GM23248 (cell line): ENCODE measurements at places on chromosomes 7 and 10. TPM values are rescaled to one million over a fixed set of nuclear protein-coding genes. Genes with fewer than 3 reads are reported as not detected.

- DNase-seq = no peak
- H3K36me3 ChIP-seq = no peaks in the 10 kb centered on the region
- no peak overlapping the region for H3K4me3 ChIP-seq
- no peak overlapping the region for H3K27ac ChIP-seq
Observed at GRCh38 chr10:105094048-105094447, 453.0 kb downstream of the SORCS3 start.

ZPBP gene
- total RNA-seq = not detected in 2 replicates

GRCh38 chr10:70441161-70441894 is at the start of gene NODAL:
TSS of gene NODAL (minus strand) at chr10:70441681. CDS start at chr10:70441667, 14 bp downstream.
- H3K4me1 ChIP-seq = no peaks in the 10 kb centered on the region
- H3K4me3 ChIP-seq = peak within 1 kb of the TSS; percentile 44
- H3K36me3 ChIP-seq = no peaks in the 10 kb centered on the region
- no peak for DNase-seq
- peaks cover 49% of the 10 kb centered on the region for H3K27me3 ChIP-seq

- no peaks in the 10 kb centered on the region; the same call in 1 of the 2 replicates for H3K4me1 ChIP-seq
- H3K27ac ChIP-seq = no peak overlapping the region
- no peak overlapping the region for H3K4me3 ChIP-seq
- peak; percentile 87 for DNase-seq
- no peaks in the 10 kb centered on the region for H3K36me3 ChIP-seq
- no peaks in the 10 kb centered on the region for H3K27me3 ChIP-seq
Observed at GRCh38 chr7:155066417-155066950, 3.6 kb upstream of the HTR5A start.

DNA sequence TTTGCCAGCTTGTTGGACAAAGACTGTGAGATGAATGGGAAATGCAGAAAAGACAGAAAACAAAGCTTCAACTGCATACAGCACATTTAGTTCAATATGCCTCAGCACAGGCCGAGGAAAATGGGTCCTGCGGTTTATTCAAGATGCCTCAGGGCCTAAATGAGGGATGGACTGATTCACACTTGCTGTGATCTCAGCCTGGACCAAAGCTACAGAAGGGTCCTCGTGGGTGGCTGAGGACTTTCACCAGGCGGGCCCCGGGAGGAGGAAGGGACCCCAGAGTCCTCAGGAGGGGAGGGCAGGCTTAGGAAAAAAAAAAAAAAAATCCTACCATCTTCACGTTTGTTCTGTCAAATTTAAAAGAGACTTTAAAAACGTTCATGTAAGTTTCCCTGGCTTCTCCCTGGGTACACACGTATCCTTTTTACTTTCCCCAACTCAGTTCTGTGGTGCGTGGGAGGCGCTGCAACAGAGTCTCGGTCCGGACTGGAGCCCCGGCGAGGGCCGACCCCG is 624 bp upstream of the ZNF783 start:
- peak overlapping the region; percentile 96 for H3K27ac ChIP-seq
- H3K4me3 ChIP-seq = peak overlapping the region; percentile 72
- no peaks in the 10 kb centered on the region for H3K36me3 ChIP-seq
- H3K4me1 ChIP-seq = peaks cover 29% of the 10 kb centered on the region
- DNase-seq = peak; percentile 91

- no peaks in the 10 kb centered on the region for H3K27me3 ChIP-seq
- no peak for DNase-seq
Observed at GRCh38 chr10:66951896-66952295, 26.1 kb downstream of the LRRTM3 start.

DNA sequence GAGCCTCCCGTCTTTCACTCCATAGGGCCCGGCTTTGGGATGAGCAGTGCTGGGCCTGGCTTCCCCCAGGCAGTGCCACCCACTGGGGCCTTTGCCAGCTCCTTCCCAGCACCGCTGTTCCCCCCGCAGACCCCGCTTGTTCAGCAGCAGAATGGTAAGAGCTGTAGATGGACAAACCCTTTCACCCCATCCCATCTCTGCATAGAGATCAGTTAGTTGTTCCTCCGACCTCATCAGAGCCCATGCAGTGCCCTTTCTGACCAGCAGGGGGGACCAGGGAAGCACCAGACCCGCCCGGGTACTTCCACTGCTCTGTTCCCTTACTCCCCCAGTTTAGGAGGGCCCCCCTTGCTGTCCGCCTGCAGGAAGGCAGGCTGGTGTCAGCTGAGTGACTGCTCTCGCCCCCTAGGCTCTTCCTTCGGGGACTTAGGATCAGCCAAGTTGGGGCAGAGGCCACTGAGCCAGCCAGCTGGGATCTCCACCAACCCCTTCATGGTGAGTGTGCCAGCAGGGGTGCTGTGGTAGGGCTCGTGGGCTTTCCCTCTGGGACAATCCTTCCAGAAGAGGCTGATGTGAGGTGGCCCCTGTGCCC is 9.8 kb downstream of the SAP25 start:
- H3K27ac ChIP-seq = no peak overlapping the region
- H3K4me3 ChIP-seq = no peak overlapping the region
- no peaks in the 10 kb centered on the region for H3K36me3 ChIP-seq
- no peaks in the 10 kb centered on the region for H3K27me3 ChIP-seq
- no peaks in the 10 kb centered on the region for H3K4me1 ChIP-seq
- peak; percentile 74 for DNase-seq

- peaks cover 65% of the 10 kb centered on the region for H3K36me3 ChIP-seq
- peak overlapping the region; percentile 100 for H3K27ac ChIP-seq
- peak; percentile 29 for DNase-seq
- peak overlapping the region; percentile 98 for H3K4me3 ChIP-seq
- H3K4me1 ChIP-seq = peaks cover 56% of the 10 kb centered on the region
Observed at GRCh38 chr10:3777981-3778691, 6.9 kb downstream of the KLF6 start.

DNA sequence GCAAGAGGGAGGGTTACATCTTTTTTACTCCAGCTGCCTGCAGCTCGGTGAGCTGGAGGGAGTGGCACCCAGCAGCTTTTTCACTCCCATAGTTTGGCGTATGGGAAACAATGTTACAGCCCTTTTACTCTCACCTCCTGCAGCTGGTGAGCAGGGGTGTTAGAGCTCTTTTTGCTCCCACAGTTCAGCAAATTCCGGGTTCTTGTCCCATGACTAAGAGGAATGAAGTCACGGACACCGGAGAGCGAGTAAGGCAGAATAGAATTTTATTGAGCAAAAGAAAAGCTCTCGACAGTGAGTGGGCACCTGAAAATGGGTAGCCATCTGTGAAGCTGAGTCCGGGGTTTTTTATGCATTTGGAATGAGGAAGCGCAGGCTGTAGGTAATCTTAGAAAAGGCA is 446.6 kb downstream of the GFRA1 start:
- no peaks in the 10 kb centered on the region for H3K36me3 ChIP-seq
- H3K27ac ChIP-seq = peak overlapping the region; percentile 48
- H3K27me3 ChIP-seq = no peaks in the 10 kb centered on the region
- peak; percentile 35 for DNase-seq
- H3K4me3 ChIP-seq = no peak overlapping the region
